ENCODE measurements at places on chromosomes 5 and 9.

GRCh38 chr5:168300326-168301182, 9.1 kb downstream of the WWC1 start:
- DNase-seq, result no peak

- DNase-seq, result no peak
Observed at GRCh38 chr9:567128-567746, 274.3 kb upstream of the DMRT1 start.

DNA sequence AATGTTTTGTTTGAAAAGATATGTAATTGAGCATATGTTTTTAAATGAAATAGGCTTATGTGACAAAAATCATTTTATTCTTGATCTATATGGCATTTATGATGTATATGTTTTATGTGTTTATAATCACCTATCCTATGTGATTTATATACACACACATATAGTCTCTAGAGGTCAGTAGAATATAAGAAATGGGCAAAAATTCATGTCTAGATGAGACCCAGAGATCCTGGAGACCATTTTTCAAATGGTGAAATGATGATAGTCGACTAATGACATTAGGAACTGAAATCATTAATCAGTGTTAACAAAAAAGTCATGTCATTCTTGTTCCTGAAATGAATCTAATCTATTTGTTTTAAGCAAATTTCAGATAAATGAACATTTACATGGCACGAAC, 709.2 kb upstream of the WWC1 start:
- no peak for DNase-seq

GRCh38 chr5:1831677-1832313, 30.6 kb downstream of the NDUFS6 start:
- no peak for DNase-seq

DNA sequence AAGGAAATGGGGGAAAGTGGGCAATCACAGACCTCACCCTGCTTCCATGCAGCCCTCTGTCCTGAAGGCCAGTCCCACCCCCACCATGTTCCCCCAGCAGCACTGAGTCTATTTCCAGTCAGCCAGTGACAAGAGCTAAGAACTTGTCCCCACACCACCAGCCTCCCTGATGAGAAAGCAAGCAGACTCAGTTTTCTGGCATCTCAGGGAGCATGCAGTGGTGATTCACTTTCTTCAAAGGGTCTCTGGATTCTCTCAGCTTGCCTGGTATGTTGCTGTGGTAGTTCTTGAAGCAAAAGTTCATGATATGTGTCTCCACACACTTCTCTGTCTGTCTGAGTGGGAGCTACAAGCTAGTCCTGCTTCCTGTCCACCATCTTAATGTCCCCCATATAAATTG, 799.9 kb upstream of the TYRP1 start:
- no peak for DNase-seq

DNA sequence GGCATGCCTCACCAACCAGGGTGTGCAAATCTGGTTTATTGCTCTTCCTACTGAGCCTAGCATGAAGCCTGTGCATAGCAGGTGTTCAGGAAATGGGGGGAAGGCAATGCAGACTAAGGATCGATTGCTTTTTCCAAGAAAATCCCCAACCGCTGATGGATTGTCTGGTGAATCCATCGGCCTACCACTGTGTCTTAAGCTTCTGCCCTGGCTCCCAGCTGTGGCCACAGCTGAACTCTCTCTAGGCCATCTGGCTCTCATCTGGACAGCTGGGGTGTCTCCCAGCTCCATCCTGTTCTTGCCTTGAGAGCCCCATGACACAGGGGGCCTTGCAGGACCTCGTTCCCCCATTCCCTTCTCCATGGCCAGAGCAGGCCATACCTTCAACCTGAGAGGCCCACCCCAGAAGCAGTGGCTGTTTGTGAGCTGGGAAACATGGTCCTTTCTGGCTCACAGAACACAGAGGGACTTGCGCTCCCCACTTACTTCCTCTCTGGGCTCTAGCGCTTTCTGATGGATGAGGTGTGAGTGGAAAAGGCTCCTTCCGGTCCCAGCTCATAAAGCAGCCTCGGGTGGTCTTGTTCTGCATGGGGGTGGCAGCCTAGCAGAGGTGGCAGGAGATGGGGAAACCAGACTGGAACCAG, 41.8 kb downstream of the COL27A1 start:
- no peak for DNase-seq

GRCh38 chr5:90353254-90353653, 56.3 kb downstream of the CETN3 start:
- no peak for DNase-seq

- DNase-seq, result no peak
Observed at GRCh38 chr9:76023715-76024195, 133.3 kb downstream of the PCSK5 start.

DNA sequence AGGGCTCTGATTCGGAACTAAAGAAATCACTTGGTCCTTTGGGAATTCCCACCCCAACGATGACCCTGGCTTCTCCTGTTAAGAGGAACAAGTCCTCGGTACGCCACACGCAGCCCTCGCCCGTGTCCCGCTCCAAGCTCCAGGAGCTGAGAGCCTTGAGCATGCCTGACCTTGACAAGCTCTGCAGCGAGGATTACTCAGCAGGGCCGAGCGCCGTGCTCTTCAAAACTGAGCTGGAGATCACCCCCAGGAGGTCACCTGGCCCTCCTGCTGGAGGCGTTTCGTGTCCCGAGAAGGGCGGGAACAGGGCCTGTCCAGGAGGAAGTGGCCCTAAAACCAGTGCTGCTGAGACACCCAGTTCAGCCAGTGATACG, 83.4 kb downstream of the GOLPH3 start:
- no peak for DNase-seq

GRCh38 chr5:96565582-96566265, 96.5 kb upstream of the CAST start:
- peak; percentile 17 for DNase-seq

DNA sequence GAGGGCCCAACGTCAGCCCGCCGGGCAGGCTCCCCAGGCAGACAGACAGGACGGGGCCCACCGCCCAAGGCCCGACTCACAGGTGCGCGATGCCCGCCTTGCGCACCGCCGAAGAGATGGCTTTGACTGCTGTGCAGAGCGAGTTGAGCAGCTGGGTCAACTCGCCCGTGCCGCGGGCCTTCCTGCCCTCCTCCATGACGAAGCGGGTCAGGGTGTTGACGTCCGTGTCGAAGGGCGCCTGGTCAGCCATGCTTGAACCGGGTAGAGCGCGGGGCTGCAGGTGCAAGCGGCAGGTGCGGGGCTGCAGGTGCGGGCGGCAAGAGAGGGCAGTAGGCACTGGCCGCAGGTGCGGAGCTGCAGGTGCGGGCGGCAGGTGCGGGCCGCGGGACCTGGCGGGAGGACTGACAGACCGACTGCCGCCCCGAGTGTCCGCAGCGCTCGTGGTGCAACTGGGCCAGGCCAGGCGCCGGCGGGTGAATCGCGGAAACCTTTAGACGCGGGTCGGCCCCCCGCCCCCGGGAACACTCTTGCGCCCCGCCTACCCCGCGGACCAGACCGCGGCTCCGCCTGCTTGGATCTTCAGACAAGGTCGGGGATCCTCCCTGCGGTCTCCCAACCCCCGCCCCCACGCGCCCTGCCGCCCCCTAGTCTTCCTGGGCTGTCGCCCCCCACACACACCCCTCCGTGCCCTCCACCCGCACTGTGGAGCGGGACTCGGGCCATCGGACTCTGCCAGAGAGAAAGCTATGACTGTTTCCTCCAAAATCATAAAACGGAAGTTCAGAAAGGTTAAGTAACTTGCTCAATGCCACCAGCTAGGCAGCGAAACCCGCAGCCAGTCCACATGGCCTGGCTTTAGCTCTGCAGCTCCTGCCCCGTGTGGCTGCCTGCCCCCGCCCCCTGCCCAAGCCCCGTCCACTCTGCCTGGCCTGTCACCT, at the start of gene FBP1:
TSS of gene FBP1 (minus strand) at position 458 of the 938 bp plus-strand sequence. CDS start at position 250, 208 bp downstream.
- DNase-seq, result peak; percentile 25

GRCh38 chr5:148455185-148455584, 71.4 kb downstream of the FBXO38 start:
- DNase-seq, result no peak

DNA sequence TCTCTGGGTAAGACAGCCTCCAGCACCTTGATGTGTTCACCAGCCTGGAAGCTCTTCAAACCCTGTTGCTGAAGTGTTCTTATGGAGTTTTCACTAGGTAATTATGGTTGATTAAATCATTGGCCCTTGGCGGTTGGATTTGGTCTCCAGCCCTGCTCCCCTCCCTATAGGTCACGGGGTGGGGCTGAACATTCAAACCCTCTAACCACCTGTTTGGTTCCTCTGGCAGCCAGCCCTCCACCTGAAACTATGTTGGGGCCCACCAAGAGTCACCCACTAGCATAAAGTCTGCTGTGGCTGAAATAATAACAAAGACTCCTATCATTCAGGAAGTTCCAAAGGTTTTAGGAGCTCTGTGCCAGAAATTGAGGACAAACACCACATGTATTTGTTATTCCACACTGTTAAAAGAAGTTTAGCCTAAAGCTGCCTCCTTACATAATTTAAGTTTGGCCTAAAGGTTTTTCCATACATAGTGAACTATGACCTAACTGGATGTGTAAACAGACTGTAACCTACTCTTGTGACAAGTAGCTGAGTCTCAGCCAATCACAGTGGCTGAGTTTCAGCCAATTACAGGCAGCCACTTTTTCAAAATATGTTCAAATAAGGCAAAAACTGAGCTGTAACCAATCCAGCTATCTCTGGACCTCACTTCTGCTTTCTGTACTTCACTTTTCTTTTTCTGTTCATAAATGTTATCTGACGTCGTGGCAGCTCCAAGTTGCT, 34.8 kb downstream of the TMEM252 start:
- DNase-seq, result no peak

- DNase-seq, result no peak
Observed at GRCh38 chr9:134303601-134304000, 22.7 kb upstream of the RXRA start.

DNA sequence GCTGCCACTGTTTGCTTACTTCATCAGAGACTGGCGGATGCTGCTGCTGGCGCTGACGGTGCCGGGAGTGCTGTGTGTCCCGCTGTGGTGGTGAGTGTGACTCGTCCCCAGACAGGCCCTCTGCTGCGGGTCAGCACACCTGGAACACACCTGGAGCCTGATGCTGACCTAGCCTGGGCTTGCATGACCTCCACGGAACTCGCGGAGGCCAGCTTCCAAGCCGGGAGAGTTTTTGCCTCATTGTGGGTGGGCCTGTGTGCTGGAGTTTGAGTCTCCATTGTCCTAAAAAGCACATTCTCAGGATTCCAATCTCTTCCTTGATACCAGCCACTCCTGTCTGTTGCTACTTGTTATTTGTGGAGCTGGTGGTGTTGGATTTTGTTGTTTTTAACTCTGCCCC, 28.1 kb downstream of the SLC22A4 start:
- no peak for DNase-seq

DNA sequence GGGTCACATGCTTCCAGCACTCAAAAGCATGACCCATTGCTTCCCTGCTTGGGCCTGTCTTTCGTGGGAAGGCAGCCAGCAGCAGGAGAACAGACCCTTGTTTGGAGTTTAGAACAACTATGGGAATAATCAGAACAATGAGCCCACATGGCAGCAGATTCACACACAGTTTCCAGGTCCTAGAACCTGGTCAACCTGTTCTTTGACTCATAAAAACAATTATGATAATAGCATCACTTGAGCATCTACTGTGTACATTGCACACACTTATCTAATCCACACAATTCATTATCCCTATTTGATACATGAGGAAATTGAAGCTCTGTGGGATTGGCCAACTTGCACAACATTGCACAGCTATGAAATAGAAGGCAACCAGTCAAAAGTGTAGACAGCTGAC, 41.7 kb downstream of the KLF4 start:
- no peak for DNase-seq

- peak; percentile 94 for DNase-seq
Observed at GRCh38 chr9:22374051-22374450, 72.6 kb upstream of the DMRTA1 start.

DNA sequence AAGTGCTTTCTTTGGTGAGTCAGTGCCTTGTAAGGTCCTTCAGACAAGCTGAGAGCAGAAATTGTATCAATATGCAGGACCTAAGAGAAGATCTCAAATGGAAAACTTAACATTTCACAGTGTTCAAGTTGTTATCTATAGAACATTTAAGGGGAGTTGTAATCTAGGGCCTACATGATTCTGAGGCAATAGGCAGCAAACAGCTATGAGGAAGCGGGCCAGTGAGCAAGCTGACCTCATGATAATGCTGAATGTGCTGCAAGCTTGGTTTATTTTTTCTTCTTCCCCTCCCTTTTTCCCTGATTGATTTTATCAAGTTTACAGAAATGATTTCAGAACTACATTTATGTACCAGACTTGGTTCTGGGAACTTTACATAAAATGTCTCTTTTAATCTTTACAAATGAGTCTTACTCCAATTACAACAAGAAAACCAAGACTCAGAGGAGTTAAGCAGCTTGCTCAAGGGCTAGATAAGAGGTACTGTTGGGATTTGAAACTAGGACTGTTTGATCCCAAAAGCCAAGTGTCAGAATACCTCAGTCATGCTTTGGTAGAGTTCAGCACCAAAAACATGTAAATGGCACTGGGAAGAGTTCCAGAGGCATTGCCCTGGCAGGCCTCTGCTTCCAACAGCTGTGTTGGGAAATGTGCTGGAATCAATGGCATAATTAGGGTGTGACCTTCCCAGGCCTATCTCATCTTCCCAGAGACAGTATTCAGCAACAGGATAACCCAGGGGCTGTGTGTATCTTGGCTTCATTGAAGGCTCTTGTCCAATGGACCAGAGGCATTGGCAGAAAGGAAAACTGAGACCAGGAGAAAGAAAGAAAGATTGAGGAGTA, 130.1 kb downstream of the LRRC70 start:
- no peak for DNase-seq

GRCh38 chr9:106333481-106333880, 529.5 kb upstream of the ZNF462 start:
- DNase-seq, result peak; percentile 91

- no peak for DNase-seq
Observed at GRCh38 chr5:16656561-16657191, 39.9 kb upstream of the RETREG1 start.

DNA sequence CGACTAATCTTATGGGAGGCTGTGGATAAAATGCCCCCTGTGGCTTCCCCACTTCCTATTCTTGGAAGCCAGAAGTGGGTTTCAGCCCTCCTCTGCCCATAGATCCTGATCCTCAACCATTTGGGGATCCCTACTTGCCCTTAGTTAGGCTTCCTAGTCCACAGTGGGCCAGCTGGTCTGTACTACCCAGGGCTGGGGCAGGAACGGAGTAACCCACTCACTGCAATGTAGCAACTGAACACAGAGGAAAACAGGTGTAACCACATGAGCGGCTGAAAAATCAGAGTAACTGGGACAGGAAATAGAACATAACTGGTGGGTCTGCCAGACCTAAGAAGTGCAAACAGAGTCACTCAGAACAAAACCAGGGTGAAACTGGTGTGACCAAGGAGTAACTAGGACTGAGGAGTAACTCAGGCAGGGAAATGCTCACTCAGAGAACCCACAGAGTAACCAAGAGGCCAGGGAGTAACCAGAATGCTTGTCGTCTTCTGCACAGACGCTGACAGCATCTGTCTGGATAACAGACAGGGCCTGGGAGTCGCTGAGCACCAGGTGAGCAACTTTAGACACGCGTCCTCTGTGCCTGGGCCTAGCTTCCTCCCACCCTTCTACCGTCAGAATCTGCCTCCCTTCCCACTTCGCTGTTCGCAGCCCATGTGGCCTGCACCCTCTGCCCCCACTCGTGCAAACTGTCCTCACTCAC, 1.0 kb downstream of the AQP3 start:
- DNase-seq, result no peak

- DNase-seq, result no peak
Observed at GRCh38 chr5:7764452-7764851, 86.5 kb downstream of the CFAP90 start.

- DNase-seq, result no peak
Observed at GRCh38 chr5:177329883-177330282, 18.2 kb upstream of the MXD3 start.
